ENCODE measurements at places on chromosomes 11 and 22.
A peak's percentile ranks its signal among the peaks of the same experiment; 100 is the strongest.

DNA sequence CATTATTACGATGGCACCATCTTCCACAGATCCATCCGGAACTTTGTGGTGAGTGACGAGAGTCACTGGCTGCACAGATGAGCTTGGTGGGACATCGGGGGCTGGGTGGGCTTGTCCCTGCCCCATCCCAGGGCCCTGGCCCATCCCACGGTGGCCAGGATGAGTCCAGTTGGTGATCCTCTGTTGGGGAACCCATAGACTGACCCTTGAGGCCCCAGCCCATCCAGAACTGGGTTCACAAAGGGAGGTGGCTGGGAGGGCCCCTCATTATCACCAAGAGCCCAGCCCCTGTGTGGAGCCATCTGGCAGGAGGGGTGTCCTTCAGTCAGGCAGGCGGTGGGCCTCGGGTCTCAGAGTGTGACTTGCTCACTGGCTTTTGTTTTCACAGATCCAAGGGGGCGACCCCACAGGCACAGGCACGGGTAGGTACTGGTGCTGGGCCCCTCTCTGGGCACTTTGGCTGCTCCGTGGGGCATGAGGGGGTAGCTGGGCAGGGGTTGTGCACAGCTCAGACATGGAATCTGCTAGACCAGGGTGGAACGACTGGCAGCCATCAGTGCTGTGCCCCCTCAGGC, 22.0 kb downstream of the PPIL2 start:
- no peak for DNase-seq

- DNase-seq = no peak
These were observed 36.3 kb downstream of the PDE2A start for GRCh38 chr11:72637926-72638325.

GRCh38 chr22:40123387-40123786, 54.3 kb upstream of the TNRC6B start:
- DNase-seq = no peak

GRCh38 chr11:93614173-93614722, 47.2 kb upstream of the CEP295 start:
- no peak for DNase-seq

- no peak for DNase-seq
These were observed 24.9 kb upstream of the CHKA start for GRCh38 chr11:68146010-68146540.

DNA sequence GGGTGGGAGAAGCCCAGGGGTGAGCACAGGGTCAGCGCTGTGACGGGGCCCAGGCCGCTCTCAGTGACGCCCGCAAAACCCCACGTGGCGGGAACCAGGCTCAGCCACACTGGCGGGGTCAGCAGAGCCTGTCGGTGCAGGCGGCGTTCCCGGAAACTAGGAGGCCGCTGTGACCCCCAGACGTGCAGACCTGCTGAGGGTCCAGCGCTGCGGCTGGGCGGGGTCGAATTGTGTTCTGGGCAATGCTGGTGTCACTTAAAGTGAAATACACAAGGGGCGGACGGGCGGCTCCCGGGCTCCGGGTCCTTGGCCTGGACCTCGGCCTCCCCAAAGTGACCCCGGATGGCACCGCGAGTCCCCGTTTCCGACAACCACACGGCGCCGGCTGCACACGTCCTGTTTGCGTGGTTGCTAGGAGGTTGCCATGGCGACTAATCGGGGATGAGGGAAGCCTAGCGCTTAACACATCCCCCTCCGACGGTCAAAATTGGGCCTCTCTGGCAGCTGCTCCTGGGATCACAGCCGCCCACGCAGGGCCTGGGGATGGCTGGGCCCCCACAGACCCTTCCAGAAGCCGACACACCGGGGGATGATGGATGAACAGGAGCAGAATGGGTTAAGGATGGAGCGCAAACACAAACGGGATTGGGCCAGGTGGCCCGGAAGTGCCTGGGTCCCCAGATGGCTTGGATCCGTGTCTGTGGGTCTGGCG, 81.7 kb upstream of the PRR5 start:
- DNase-seq = peak; percentile 60

DNA sequence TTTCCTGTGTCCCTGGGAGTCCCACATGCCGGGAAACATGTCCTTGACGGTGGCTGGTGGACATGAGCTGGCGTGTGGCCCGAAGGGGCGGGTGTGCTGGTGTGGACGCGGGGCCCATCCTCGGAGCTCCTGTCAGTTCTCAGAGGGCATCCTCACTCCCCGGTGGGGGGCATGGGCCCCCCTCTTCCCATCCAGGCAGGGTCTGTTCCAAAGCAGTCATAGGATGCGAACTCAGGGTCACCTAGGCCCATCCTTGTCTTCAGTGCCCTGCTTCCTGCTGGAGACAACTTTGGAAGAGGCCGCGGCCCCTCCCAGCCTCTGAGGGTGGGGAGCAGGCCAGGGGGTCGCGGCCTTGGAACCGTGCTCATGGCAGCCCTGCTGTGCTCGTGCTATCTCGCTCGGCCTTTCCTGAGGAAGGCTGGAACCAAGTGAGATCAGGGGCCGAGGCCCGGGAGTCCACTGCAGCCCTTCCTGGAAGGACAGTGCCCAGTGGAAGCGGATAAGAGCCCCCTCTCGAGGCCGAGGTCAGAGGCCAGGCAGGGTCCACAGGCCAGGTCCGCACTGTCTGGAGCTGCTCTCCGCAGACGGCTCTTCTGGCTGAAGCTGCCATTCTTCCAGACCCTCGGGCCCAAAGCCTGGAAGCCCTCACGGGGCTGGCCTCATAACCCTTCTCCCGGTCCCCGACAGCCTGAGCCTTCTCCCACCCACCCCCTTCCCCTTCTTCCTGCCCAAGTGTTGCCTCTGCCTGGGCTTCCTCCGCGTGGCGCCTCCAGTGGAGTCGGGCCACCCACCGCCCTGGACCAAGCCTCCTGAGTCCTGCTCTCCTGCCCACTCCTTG, 8.7 kb downstream of the GRK2 start:
- DNase-seq = no peak

DNA sequence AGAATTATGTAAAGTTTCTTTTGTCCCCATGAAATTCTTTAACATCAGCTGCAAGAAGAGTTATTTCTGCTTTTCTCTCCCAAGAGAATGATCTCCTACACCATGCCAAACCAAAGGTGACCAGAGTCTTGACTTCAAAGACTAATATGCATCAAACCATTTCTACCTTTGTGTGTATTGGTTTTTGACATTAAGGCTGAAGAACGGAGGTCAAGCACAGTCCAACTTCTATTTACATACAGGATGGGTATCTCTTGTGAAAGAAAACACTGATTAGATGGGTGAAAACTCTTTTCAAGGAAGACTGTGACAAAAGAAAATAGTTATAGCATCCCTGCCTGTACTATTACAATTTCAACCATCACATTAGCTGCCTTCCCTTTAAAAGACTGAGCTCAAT, 256.3 kb downstream of the CADM1 start:
- DNase-seq = no peak

- no peak for DNase-seq
These were observed 87.5 kb downstream of the SNX19 start for GRCh38 chr11:130828741-130829140.

DNA sequence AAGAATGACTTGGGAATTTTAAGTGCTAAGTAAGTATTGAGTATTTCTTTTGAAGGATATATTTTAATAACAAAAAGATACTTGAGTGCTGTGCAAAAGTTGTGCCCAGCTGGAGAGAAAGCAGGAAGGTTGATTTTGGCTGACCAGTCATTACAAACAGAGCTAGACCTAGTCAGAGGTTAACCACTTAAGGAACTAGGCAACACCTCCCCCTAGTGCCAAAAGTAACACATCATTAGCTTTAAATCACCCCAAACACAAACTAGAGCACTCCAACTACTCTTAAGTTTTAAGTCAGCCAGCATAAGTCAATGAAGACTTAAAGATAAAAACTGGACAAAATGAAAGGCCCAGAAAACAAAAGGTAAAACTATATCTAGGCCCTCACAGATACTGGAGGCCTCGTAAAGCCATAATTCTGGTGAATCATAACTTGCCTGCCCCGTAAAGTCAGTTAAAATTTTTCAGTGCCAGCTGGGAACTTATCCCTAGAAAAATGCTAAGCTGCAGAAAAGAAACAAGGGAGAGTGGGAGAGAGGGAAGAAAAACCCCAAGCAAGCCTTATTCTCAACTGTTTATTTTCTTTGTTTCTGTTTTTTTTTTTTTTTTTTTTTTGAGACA, 4.6 kb downstream of the TMEM9B start:
- no peak for DNase-seq

- no peak for DNase-seq
These were observed 72.1 kb downstream of the ATXN10 start for GRCh38 chr22:45743687-45744086.

GRCh38 chr11:112769584-112769983, 191.6 kb upstream of the NCAM1 start:
- no peak for DNase-seq

DNA sequence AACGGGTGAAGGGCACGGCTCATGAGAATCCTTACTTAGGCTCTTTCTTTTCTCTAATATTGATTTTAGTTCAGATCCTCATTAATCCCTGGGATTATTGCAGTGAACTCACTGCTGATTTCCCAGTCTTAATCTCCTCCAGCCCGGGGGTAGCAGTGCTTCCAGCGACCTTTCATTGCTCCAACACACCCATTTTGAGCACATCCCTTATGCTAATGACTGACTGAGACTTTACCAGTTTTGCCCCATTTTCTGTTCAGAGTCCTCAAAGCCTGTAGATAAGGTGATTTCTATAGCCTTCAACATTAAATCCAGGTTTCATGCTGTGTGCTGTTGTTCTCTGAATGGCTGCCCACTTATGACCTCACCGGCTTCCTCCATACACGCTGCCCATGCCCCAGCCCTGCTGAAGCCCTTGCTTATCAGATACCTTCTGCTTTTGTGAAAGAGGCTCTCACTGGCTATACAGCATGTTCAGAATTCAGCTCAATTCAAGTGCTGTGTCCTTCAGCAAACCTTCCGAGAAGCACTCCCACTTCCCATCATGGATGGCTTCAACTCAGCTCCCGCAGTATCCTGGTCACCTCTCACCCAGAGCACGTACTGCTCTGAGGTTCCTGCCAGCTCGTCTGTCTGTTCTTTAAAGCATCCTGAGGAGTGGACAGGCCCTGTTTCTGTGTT, 49.0 kb downstream of the PPFIA1 start:
- DNase-seq = no peak

GRCh38 chr11:27551127-27551526, 44.6 kb upstream of the LIN7C start:
- DNase-seq = no peak

DNA sequence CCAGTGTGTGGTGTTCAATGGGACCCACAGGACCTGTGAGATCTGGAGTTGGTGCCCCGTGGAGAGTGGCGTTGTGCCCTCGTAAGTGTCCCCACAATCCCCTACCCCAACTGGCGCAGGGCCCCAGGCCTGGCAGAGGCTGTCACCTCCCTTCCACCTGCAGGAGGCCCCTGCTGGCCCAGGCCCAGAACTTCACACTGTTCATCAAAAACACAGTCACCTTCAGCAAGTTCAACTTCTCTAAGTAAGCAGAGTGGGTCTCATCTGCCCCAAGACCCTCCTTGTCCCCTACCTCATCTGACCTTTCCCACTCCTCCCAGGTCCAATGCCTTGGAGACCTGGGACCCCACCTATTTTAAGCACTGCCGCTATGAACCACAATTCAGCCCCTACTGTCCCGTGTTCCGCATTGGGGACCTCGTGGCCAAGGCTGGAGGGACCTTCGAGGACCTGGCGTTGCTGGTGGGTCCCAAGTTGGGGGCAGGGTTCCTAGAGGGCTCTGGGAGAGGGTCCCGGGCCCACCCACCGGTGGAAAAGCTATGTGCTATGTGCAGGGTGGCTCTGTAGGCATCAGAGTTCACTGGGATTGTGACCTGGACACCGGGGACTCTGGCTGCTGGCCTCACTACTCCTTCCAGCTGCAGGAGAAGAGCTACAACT, 8.1 kb downstream of the P2RX6 start:
- no peak for DNase-seq

GRCh38 chr22:44738347-44738715, 14.0 kb upstream of the ARHGAP8 start:
- no peak for DNase-seq

- no peak for DNase-seq
These were observed 107.4 kb downstream of the SGSM3 start for GRCh38 chr22:40477683-40478337.

DNA sequence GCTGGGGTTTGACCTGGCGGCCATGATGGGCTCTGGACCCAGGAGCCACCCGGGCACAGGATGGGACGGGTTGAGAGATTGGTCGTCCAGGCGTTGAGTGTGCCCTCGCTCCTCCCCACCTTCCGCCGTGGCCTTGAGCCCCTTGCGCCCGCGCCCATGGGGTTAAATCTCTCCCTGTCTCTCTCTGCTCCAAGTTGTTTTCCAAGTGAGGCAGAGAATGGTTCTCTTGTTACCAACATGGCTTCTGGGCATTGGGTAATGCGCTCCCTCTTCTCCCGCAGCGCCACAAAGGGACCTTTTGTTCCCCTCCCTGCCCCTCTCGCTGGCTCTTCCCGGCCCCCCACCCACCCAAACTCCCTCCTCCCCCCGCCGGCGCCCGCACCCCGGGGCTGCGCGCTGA, 18.8 kb upstream of the PICK1 start:
- no peak for DNase-seq

GRCh38 chr11:46360878-46361277, 13.6 kb downstream of the DGKZ start:
- no peak for DNase-seq

GRCh38 chr11:127050186-127050585, 49.6 kb upstream of the KIRREL3 start:
- DNase-seq = no peak

- no peak for DNase-seq
These were observed 5.7 kb downstream of the MPZL2 start for GRCh38 chr11:118258410-118258809.

- DNase-seq = no peak
These were observed 2.3 kb upstream of the HMOX1 start for GRCh38 chr22:35378621-35379020.

DNA sequence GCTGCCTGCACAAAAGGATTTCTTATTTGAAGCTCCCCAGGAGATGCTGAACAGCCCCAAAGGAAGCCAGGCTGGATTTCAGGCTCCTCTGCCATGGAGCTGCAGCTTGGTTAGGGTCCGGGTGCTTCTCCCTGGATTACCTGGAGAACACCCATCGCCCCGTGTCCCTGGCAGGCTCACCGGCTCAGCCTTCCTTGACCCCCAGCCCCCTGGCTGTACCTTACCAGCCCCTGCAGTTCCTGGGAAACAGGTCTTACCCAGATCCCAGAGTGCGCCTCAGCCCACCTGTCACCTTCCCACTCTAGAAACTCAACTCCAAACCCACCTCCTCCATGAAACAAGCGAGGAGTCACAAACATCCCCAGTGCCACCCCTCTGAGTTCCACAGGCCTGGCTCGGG, 45.3 kb upstream of the CD5 start:
- DNase-seq = no peak

- no peak for DNase-seq
These were observed 381.2 kb downstream of the MN1 start for GRCh38 chr22:27420195-27420816.

- no peak for DNase-seq
These were observed 8.8 kb upstream of the KLHL35 start for GRCh38 chr11:75441804-75442132.

DNA sequence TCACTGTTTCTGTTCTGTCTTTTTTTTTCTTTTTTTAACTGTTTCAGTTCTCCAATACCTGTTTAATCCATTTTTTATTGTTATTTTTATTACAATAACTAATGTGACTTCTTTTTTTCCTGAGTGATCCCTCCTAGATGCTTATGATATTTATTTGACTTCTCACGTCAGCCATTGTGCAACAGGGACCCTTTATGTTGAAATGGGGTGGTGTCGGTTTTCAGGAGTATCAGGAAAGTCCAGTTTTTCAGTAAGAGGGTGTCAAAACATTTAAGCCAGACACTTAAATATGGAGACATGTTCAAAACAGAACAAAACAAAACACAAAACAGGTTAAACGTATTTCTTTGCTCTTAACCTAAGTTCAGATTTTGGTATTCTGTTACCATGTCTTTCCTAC, 418.8 kb downstream of the DYNC2H1 start:
- no peak for DNase-seq

GRCh38 chr11:8168485-8169257, at the start of gene RIC3:
RIC3 (minus strand) TSS chr11:8169025; CDS start chr11:8168989, 36 bp downstream.
- DNase-seq = peak; percentile 19
